HT1080 (cell line): ENCODE measurements at places on chromosomes 3 and 15. TPM values are rescaled to one million over a fixed set of nuclear protein-coding genes. Genes with fewer than 3 reads are reported as not detected.

The C3orf20 gene
- total RNA-seq: 0.05 TPM in 1 of 2 replicates, not detected in the other

The FAM174B gene
- 0.37 and 0.63 TPM in 2 replicates for total RNA-seq

The CHAC1 gene
- 9.4 and 11.8 TPM in 2 replicates for total RNA-seq

The SPCS1 gene
- total RNA-seq: 142 and 208 TPM in 2 replicates

The SERINC4 gene
- total RNA-seq: 0.13 and 0.18 TPM in 2 replicates

The TGFBR2 gene
- 76.6 and 98.3 TPM in 2 replicates for total RNA-seq

The IL12A gene
- 18.8 and 27.1 TPM in 2 replicates for total RNA-seq

The SH3BP5 gene
- 23.2 and 28.8 TPM in 2 replicates for total RNA-seq

The SCG5 gene
- 36.1 and 46.9 TPM in 2 replicates for total RNA-seq

DNA sequence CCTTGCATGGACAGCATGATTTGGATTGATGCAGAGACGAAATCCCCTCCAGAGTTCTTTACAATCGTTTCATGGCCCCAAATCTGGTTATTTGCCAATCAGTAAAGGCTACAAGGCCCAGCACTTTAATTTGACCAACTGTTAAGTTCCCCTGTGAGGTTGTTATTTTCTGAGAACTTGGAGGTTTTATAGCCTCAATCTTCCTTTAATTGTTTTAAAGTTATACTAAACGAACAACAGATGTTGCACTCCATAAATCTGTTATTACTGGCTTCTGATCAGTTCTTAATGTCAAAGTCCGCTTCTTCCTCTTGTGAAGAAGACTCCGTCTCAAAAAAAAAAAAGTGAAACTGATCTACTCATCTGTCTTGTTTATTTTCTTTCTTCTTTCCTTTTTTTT lies 30.8 kb downstream of the LARP6 start:
- no peak for DNase-seq

DNA sequence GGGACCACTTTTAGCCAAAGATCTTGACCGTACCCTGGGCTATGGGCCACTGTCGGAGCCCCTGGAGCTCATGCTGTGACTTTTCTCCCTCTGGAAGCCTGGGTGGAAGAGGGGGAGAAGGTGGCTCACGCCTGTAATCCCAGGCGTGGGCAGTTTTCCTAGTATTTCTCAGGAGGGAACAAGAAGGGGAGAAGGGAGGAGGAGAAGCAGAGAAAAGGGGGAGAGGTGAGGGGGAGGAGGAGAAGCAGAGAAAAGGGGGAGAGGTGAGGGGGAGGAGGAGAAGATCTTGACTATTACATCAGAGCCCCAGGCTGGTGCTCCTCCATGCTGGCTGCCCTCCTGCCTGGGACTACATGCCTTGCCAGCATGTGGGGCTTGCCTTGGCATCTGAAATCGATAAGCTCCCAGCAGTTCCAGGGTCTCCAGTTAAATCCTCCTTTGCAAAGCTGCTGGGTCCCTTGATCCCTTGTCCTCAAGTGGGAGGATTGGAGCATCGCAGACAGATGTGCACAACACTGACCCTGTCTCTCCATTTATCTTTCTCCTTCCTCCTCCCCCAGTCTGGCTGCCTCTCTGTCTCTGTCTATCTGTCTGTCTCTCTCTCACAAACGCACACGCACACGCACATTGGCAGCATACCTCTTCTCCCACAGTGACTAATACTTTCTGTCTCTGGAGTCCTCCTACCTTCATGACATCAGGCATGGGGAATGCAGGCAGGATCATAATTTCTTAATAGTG lies 41.6 kb downstream of the MRAS start:
- peak; percentile 90 for DNase-seq

GRCh38 chr3:118544458-118544857 lies 490.2 kb downstream of the IGSF11 start:
- DNase-seq: peak; percentile 78

- DNase-seq: no peak
Measured at GRCh38 chr3:66662894-66663293, 162.1 kb upstream of the LRIG1 start.

GRCh38 chr3:98594628-98595324 lies 1.4 kb upstream of the CPOX start:
- no peak for DNase-seq

DNA sequence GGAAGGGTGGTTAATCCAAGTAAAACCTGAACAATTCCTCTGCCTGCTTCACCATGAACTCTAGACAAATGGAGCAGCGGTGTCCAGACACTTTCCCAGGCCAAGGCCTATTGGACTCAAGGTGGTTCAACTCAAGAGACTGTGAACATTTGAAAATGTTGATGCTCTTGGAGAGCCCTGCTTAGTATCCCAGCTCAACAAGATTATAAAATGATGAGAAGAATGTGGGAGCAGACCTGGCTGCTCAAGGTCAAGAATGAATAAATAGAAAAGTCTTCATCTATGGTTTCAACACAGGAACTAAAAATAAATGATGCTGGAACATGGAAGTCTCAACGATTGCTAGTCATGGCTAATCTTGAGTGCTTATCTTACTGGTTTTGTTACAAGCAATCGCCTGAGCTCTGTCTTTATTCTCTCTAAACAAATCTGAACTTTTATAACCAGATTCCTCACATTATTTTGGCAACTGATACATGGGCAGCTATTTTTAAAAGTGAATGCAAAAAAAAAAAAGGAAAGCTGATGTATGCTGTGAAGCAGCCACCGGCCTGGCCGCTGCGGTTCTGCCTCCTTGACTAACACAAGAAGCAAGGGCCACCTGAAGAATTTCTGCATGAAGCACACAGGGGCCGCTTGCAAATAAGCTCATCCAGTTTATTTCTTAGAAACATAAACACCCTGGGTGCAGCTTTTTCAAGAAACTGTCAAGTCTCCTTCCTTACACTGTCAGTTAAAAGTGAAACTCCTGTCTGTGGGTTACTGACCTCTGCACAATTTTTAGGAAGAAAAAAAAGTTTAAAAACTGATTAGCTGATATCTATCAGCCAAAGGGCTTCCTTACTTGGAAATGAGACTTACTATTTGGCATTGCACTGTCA lies 120.1 kb upstream of the ARHGEF3 start:
- no peak for DNase-seq

GRCh38 chr15:96165775-96166174 lies 164.7 kb upstream of the NR2F2 start:
- DNase-seq: no peak

- DNase-seq: no peak
Measured at GRCh38 chr3:172977696-172978095, 163.3 kb downstream of the SPATA16 start.

DNA sequence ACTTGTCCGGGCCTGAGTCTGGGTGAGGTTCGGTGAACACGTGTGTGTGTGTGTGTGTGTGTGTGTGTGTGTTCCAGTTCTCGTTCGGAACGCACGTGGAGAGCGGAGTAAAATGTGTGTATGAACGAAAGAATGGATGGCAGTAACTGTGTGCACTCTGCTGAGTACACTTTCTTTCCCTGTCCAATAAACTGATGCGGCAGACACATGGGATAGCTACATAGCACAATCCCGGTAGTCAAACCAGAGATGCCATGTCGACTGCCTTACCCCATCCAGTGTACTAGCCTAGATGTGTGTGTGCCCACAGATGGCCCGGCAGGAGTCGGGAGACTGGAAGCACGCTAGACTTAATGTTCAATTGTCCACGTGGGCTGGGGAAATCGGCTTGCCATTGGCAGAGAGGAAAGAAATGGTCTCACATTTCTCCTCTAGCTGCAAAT lies 507 bp upstream of the GOLIM4 start:
- peak; percentile 93 for DNase-seq

DNA sequence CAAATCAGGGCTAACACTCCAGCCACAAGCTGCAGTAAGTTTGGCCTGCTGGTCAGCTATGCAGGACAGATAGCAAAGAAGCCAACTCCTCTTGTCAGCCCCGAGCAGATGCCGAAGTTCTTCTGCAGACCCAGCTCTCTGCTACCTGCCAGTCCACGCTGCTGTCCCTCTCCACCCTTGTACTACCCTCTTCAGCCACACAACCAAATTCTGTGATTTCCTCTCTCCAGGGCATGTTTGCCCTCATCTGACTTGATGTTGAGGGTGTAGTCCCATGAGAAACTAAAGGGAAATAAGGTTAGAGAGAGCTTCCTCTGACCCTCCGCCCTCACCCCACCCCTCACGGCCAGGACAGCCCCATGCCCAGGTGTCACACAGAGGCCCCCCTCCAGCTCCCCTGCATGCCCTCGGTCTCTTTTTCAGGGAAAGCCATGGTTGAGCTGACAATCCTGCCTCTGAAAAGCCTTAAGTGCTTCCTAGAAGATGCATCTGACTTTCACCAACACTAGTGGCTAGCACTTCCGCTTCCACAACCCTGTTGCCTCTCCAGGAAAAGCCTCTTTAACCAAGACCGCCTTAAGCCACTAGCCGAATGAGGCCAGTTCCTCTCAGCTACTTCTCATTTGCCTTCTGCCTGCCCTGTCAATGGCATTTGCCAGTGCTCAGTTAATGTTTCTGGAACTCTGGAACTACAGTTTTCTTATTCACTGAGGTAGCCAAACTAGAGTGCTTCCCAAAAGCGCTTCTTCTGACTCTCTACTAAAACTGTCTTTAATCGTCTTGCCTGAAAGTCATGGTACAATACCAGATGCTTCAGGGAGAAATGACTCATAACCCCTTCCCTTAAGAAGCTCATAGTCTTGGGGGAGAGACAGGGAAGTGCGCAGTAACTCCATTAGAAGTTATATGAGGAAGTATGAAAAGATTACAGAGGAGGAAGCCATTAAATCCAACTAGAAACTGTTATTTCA lies 300.4 kb upstream of the STT3B start:
- DNase-seq: peak; percentile 41

- DNase-seq: no peak
Measured at GRCh38 chr15:88995449-88995848, 82.3 kb upstream of the MFGE8 start.

DNA sequence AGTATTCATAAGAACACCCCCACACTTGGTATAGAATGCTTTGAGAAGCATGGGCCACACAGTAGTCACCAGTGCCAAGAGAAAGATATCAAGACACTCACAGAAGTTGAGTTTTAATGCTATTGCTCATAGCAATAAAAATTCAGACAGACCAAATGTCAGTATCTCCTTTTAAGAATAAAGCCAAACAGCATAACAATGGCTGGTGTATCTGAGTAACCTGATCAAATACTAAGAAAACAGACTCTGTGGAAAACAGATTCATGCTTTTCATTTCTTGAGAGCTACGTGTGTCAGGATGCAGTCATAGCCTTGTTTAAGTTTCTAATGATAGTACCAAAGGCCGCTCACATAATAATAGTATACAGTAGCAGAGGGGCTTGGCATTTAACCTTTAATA lies 778.5 kb downstream of the MECOM start:
- peak; percentile 88 for DNase-seq

DNA sequence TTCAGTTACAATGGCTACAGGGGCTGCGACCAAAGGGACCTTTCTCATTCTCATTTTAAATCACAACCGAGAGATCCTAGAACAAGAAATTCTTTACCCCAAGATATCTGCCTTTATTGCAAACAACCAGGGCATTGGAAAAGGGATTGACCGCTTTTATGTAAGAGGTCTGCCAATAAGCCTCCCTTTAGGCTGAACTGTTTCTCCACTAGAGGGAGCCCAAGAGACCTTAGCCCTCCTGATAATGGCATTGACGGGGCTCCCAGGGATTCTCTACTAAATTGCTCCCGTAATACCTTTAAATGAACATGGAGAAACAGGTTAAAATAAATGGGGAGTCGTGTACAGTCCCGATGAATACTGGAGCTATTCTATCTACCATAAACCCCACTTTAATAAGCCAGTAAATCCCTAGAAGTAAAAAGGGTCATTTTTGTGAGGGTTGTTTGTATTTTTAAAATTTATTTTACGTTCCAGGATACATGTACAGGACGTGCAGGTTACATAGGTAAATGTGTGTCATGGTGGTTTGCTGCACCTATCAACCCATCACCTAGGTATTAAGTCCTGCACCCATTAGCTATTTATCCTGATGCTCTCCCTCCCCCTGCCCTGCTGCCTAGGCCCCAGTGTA lies 7.5 kb upstream of the IGSF10 start:
- DNase-seq: peak; percentile 62

DNA sequence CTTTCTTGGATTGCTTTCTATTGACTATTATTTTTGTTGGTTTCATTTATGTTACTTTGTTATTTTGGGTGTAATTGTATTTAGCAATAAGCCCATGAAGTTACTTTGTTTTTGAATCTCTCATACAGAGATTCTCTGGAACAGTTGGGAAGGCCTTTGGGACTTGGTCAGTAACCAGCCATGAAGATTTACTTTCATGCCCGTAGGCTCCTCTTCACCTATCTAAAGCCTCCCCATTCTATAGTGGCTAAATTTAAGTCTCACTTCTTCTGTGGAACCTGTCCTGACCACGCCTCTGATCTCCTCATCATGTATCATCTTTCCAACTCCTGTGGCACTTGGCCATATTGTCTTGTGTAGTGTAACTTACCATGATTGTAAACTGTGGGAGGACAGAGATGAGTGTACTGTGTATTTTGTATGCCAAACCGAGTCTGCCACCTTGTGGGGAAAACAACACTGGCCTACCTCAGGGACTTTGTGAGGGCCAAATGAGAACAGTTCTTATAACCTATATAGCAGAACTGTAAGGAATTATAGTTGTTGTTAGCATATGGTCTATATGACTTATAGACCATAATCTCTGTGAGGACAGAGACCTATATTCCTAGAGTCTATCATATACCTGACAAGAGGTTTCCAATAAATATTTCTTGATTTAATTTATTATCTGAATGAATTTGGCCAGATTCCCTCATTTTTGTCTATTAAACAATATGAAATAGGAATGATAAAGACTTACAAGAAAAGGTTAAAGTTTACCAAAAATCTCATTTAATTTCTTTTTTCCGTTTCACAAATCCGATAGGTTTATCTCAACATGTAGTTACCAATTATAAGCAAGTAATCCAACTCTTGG lies 75.0 kb downstream of the STARD9 start:
- DNase-seq: peak; percentile 82

- no peak for DNase-seq
Measured at GRCh38 chr3:150240891-150241290, 167.2 kb upstream of the TSC22D2 start.

GRCh38 chr3:52039846-52040245 lies 16.5 kb downstream of the DUSP7 start:
- DNase-seq: no peak

DNA sequence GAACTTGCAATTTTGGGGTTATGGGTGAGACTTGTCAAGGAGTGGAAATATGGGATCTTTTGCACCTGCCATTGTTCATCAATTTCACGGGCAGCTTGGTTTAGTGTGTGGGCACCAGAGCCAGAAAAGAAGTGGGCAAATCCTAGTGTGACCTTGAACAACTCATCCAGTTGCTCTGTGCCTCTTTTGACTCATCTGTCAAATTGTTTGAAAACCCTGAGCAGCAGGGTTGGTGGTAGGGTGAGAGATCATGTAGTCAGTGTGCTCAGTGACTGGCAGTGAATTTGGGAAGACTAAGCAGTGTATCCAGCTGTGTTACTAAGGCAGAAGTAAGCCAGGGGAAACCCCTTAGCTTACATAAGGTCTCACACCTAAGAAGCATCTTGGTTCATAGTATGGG lies 293.0 kb upstream of the TRIM42 start:
- DNase-seq: peak; percentile 25

- no peak for DNase-seq
Measured at GRCh38 chr15:48785195-48785594, 25.7 kb downstream of the CEP152 start.

DNA sequence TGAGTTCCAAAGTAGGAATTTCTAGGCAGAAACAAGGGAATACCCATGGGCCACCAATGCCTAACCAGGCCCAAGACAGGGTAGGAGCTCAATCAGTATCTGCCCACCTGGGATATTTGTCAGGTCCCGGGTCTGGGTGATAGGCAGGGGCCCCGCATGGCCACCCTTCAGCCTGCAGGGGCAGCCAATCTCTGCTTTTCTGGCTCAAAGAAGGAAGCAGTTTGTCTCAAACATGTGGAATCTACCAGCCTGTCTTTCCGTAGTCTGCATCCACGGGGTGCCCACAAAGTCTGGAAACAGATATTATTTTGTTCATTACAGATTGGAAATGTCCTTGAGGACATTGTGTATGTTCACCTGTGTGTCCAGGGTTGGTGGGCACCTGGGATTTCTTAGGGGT lies 56.2 kb downstream of the CEMIP start:
- DNase-seq: no peak
